ENCODE measurements at places on chromosomes 3 and 15.

DNA sequence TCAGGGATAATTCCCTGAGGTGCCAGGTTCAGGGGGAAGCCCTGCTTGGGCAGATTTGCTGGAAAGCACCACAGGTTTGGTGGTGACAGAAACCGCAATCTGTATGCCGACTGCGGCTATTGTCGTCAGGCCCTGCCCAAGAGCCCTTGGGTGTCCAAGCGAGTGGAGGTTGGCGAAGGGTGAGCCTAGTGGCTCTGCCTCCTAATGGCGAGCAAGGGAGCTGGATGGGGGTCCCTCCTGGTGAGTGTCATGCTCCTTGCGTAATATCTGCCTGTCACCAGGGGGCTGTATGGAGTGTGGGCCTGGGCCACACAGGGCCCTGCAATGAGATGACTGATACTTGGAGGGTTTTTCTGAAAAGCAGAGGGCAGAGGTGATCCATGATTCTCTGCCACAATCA lies 101.6 kb downstream of the EPHB1 start:
- no peak for DNase-seq

GRCh38 chr3:194272861-194273742 lies 78.0 kb downstream of the CPN2 start:
- no peak for DNase-seq

GRCh38 chr3:133970916-133971315 lies 58.8 kb downstream of the SLCO2A1 start:
- no peak for DNase-seq

DNA sequence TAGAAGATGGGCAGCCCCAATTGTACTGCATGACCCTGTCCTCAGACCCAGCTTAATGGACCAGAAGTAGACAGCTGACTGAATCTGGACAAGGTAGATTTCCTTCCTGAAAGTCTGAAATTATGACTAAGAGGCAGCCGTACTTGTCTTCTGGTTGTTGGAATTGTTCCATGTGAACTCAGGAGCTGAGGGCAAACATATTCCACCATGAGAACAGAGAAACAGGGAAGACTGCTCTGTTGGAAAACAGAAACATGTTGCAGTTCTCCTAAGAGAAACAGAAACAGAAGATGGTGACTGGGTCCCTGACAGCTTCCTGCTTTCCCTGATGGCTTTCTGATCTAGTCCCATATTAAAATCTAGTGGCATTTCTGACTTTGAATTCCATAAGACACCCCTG lies 24.1 kb downstream of the POPDC2 start:
- no peak for DNase-seq

- DNase-seq: no peak
Observed at GRCh38 chr3:161559177-161559998, 62.8 kb downstream of the OTOL1 start.

All from hippocampal formation (tissue), 2 donors.